Ecto neural progenitor cell (in vitro differentiated cells): ENCODE measurements at places on chromosomes 2 and 18.

DNA sequence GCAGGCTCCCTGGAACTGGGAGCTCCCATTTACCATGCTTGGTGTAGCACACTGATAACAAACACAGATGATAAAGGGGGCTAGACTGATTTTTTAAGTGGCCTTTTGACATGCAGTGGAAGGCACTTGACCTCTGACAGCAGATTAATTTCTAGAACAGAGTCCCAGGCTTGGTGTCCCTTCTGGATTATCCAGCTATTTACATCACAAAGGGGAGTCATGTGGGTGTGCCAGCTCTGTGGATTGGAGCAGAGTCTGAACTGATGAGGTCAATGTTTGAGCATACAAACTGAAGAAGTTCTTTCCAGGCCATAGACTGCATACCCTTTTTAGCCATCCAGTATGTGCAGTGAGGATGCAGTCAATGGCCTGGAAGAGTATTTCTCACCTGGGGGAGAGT, 31.5 kb upstream of the SIX2 start:
- no peak for DNase-seq

DNA sequence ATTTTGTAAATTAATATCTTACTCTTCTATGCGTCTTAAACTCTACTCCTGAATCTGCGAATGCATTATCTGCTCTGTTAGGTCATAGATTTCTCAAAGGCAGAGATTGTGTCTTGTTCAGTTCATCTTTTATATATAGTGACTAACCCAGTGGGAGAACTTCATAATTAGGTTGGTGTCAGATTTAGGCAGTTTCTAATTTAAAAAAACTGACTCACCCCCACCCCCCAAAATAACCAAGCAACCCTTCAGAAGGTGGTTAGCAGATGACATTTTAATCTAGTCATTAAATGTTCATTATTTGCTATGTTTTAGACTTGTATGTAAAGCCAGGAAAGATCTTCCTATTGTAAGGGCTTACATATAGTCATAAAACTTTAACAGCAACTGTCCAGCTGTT, 10.4 kb downstream of the SERPINB12 start:
- DNase-seq, result no peak

DNA sequence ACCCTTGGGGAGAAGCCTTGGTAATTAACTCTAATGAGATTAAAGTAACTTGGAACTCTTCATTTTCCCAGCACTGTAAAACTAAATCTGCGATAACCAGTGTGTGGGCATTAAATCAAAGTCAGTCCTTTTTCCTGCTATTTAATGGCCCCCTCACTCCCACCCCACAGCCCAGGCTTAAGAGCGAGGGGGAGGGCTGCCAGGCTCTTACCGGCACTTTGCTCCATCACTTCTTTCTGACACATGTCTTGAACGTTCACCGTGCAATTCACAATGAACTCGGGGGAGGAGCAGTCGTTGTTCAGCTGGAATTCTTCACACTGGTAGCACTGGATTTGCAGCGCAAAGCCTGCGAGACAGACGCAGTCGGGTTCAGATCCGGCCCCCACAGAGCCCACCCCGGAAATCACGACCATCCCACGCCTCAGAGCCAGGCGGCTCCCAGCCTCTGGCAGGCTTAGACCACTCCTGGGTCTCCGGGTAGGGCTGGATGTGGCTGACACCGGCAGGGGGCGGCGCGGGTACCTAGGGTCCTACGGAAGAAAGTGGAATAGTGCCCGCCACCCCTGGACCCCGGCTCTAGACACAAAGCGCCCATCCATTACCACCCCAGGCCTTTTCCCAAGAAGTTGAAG, 1.7 kb downstream of the LYPD1 start:
- peak; percentile 76 for DNase-seq

- DNase-seq, result no peak
Observed at GRCh38 chr2:113886479-113887008, 3.3 kb upstream of the ACTR3 start.

GRCh38 chr2:202771741-202772460, 99.7 kb downstream of the ICA1L start:
- DNase-seq, result no peak

GRCh38 chr2:235549735-235550377, 56.0 kb downstream of the AGAP1 start:
- DNase-seq, result no peak

DNA sequence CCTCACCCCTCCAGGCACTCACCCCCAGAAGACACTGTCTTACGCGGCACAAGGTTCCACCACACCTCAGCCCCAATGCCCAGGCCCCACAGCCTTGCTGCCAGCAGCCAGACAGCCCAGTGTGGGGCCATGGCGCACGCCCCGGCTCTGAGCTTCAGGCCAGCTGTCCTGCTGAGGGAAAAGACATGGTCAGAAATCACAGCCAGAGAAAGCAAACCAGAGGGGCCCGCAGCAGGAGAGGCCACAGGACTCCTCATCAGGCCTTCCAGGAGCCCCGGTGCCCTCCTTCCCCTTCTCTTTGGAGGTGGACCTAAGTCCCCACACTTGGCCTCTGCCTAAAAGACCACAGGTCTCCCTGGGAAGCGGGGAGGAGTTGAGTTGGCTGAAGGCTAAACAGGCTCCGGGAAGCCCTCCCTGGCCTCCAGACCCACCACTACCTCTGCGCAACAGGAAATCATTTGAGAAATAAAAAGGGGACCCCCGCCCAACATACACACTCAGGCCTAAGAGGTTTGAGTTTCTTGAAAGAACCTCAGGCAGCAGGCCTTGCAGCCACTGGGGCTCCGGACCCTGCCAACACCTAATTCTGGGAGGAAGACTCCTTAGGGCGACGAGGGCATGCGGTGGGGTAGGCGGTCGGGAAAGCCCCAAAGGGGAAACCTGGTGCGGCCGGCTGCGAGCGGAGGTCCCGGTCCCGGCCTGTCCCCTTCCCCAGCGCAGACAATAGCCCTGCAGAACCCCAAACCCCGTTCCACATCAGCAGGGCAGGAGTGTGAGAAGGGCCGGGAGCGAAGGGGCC, 1.9 kb downstream of the SEMA4C start:
- no peak for DNase-seq

GRCh38 chr2:233358947-233359346, 4.7 kb downstream of the DGKD start:
- DNase-seq, result no peak

DNA sequence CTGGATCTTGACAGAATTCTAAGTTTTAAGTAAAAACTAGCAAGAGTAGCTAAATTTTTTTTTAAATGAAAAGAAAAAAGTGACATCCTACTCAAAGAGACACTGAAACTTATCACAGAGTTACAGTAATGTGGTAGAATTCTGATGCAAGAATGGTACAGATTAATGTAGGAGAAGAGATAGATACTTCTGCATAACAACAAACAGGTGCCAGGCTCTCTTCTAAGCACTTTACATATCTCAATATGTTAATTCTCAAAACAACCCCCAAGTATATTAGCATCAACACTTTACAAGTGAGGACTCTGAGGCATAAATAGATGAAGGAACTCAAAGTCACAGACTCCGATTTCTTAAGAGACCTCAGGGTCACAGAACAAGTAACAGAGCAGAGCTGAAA, 28.1 kb downstream of the GCC2 start:
- DNase-seq, result no peak

DNA sequence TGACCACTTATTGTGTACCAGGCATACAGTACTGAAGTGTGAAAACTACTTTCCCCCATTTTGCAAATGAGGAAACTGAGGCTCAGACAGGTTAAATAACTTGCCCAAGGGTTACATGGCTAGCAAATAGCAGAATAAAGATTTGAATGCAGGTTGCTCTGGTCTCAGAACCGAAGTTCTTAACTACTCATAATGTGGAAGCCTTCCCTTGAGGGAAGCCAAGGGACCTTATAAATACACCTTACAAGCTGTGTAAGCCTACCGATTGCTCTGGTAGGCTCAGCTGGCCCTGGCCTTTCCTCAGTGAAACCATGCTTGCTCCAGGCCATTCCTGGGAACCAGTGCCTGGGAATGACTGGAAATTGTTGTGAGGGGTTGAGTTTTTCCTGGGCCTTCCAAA, 114.6 kb upstream of the CDCA7 start:
- no peak for DNase-seq

DNA sequence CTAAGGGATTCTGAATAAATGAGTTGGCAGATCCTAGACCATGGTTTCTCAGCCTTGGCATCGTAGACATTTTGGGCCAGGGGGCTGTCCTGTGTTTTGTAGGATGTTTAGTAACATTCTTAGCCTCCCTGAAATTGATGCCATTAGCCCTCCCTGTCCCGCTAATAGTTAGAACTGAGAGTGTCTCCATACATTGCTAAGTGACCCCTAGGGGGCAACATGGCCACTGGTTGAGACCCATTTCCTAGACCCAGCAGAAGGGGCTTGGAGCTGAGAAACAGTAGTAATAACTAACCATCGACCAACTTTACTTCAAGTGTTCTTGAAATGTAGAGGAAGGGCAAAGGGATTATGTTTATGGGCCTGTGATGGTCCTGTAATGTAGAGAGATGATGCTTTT, 40.8 kb downstream of the KCMF1 start:
- DNase-seq, result peak; percentile 43

GRCh38 chr18:34609986-34610648, 100.0 kb upstream of the DTNA start:
- no peak for DNase-seq

DNA sequence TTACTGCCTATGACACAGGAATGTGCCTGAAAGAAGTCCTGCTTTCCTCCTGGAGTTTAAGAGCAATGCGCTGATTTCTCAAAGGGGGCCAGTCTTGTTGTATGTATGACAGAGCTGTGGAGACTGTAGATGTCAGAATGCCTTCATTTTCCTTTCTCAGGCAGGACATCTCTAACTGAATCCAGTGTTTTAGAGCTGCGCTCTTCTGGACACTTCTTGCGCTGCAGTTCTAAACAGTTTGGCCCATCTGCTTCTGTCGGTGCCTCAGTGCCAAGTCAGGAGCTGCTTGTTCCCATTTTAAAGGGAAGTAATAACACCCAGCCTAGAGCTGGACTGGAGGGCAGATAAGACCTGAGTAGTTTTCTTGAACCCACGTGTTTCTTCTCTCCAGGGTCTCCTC, 91.4 kb downstream of the ESCO1 start:
- no peak for DNase-seq

DNA sequence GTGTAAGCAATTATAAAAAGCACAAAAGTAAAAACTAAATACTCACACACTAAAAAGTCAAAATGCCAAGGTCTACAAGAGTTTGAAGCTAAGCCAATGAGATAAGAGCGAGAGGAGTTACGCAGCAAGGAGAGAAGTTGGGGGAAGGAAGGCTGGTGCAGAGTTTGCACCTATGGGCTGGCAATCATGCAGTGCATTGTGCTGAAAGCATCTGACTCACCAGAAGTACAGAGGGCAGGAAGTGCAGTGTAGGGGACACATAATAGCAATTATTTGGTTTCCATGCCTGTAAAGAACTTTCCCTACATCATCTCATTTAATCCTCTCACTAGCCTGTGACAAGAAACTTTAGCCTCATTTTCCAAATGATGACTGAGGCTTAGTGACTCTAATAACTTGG, 142.7 kb upstream of the KYNU start:
- no peak for DNase-seq

DNA sequence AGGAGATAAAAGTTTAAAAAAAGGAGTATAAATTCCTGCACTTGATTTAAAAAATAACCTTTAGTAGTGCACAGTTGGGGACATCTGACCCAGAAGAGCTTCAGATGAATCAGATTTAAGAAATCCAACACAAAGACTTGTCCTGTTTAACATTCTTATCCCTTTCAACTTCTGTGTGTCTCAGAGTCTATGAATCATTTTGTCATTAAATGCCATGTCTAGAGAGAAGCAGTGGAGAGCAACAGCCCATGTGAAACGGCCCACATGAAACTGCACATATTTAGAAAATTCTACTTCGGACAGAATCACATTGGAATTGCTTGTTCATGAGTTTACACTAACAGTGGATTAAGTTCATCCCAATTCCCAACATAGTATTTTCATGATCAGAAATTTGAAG, 278.6 kb downstream of the SLC8A1 start:
- DNase-seq, result no peak

- DNase-seq, result no peak
Observed at GRCh38 chr2:96449637-96450036, 55.5 kb downstream of the NEURL3 start.

DNA sequence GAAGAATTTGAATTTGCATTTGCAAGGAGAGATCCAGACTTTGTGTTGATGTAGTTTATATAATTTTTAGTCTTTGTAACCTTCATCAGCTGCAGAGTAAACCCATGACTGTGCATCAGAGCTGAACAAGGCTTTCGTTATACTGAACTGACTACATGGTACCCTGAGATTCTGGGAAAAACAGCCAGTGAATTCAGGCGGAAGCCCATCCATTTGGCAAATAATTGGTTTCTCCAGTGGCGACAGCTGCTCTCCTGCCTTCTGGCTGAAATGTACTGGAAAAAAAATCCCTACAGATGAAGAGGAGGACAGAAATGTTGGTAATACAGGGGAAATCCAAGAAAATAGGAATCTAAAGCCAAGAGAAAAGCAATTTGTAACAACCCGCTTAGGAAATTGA, 657.5 kb upstream of the CDH7 start:
- DNase-seq, result no peak

DNA sequence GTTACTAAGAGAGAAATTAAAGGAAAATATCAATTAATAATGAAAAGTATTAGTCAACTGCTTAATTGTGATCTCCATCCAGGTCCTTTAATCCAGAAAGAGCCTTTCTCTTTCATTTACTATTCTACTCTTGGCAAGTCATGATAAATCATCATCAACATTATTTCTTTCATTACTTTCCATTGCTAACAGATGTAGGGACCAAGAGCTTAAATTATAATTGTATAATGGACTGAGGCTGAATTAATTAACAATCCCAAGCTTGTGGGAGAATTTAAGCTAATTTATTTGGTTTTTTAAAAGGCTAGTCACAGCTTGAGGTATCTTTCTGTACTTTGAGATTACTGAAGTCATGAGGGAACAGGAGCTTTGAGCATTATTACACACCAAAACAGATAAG, 223.9 kb downstream of the ERBB4 start:
- DNase-seq, result no peak

DNA sequence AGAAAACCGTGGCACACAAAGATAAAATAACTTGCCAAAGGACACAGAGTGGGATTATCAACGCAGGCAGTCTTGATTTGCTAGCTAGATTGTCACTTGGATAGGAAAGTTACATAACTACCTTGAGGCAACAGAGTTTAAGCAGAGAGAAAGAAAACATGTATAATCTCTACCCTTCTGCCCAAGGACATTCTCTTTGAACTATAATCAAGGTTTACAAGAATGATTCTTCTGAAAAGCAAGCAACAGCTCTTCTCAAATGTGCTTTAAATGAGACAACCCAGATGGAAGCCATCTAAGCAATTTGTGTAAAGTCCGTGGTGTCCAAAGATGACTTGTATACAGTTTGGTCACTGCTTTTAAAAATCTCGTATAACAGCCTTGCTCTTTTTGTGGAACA, 177.4 kb downstream of the CD226 start:
- DNase-seq, result no peak
